ENCODE measurements at places on chromosomes 7 and 10.

- no peak for DNase-seq
These were observed 195.8 kb downstream of the RPS24 start for GRCh38 chr10:78229489-78229888.

DNA sequence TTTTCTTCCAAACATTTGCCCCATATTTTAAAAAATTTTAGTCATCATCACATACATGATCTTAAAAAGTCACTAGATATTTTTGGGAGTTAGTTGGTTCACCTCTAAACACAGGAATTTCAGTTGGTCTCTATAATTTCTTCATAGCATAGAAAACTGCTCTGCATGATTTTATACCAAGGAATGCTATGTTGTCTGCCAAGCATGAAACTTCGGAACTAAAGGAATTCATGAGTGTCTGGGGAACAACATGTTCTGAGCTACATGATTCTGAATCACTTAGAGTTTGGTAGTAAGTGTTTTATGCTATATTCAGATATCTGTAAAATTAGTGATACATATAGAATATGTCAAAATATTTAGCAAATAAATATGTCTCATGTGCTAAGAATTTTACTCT, 957.8 kb downstream of the GATA3 start:
- peak; percentile 21 for DNase-seq

- no peak for DNase-seq
These were observed 109.6 kb downstream of the TMEM130 start for GRCh38 chr7:98760201-98760651.

GRCh38 chr10:84811113-84811512, 482.7 kb downstream of the CCSER2 start:
- no peak for DNase-seq

GRCh38 chr7:132872034-132872433, 209.9 kb downstream of the CHCHD3 start:
- no peak for DNase-seq

DNA sequence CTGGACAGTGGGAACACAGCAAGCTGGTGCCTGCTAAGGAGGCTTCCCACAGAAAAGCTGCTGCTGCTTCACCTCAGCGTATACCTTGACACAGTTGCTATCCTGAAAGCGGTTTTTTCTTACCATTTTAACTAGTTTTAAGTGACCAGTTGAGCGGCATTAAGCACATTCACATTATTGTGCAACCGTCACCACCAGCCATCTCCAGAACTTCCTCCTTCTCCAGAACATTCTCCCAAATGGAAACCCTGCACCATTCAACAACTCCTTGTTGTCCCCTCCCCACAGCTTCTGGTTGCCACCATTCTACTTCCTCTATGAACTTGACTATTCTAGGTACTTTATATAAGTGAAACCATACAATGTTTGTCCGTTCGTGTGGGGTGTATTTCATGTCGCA, 169.9 kb downstream of the SNX10 start:
- no peak for DNase-seq

- DNase-seq: no peak
These were observed 22.0 kb downstream of the SORCS3 start for GRCh38 chr10:104663076-104663475.

- DNase-seq: no peak
These were observed 895 bp upstream of the ZNF804B start for GRCh38 chr7:88758381-88759229.

DNA sequence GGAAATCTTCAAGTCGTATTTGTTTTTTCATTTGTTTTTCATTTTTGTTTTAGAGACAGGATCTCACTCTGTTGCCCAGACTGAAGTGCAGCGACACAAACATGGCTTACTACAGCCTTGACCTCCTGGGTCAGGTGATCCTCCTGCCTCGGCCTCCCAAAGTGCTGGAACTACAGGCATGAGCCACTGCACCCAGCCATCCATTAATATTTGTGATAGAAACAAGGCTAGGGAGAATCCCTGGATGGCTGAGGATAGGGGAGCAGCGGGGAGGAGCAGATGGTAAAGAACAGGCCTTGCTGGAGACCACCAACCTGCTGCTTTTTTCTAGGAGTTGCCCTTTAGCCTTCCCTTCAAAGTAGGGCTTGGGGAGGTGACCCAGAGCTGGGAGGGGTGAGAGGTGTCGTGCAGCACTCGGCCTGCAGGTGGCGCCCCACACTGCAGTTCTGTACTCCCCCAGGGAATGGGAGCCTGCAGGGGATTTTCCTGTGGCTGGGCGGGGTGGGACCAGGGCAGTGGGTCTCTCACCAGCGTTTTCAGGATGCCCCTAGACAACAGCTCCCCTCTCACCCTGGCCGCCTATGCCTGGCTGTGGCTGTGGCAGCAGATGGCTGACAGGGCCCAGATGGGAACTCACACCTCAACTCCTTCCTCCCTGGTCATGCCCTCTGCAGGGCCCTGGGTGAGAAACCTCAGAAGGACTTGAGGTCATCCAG, 12.6 kb upstream of the CDH23 start:
- peak; percentile 82 for DNase-seq

DNA sequence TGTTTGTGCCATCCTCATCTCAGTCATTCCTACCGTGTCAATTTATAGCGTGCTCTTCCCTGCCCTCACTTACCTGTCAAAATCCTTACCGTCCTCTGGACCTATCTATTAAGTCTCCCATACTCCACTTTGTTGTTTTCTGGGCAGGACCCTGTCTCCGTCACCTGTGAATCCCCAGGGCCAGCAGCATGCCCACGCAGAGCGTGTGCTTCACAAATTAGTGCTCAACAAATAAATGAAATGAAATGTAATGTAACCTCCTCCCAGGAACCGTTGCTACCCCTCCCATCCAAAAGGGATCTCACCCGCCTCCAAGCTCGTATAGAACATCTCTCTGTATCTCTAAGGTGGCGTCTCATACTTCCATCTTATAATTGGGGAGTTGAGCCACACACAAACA, 589.9 kb upstream of the MGMT start:
- DNase-seq: no peak

DNA sequence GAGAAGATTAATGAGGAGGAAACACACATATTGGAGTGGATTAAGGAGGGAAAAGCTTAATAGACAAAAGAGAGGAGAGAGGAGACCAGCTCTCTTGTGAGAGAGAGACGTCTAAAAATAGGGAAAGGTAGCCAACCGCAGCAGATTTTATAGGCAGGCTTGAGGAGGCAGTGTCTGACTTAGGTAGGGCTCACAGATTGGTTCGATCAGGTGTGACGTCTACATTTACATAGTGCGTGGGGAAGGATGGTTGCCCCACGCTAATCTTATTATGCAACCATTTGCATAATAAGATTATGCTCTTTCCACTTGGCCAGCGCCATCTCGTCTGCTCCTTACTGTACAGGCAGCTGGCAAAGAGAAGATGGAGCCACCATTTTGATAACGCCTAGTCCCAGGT, 122.0 kb downstream of the MARCHF5 start:
- no peak for DNase-seq

DNA sequence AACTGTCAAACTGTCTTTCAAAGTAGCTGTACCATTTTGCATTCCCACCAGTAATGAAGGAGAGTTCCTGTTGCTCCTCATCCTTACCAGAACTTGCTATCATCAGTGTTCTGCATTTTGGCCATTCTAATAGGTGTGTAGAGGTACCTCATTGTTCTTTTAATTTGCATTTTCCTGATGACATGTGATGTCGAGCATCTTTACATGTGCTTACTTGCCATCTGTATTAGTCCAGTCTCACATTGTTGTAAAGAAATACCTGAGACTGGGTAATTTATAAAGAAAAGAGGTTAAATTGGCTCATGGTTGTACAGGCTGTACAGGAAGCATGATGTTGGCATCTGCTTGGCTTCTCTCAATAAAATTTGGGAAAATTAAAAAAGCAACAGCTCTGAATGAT, 38.7 kb upstream of the EEPD1 start:
- DNase-seq: no peak

- peak; percentile 20 for DNase-seq
These were observed 52.3 kb downstream of the GLRX3 start for GRCh38 chr10:130188195-130189175.

GRCh38 chr10:95664543-95664942, 8.0 kb upstream of the ALDH18A1 start:
- DNase-seq: no peak

DNA sequence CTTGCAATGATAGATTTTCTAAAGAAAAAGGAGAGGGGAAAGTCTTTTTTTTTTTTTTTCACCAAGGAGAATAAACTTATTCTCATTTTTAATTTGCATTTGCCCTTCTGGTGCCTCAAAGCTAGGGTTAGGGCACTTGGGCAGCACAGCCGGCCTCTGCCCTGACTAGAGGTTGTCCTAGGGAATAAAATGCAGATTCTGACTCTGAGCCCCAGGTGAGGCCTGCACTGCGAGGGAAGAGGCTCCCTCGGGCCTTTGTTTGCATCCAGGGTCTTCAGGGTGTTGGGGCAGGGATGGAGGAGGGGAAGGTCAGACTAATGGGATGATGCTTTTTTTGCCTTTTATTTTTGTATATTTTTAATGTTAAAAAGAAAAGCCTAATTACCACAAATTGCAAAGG, 7.8 kb downstream of the MYL7 start:
- no peak for DNase-seq

DNA sequence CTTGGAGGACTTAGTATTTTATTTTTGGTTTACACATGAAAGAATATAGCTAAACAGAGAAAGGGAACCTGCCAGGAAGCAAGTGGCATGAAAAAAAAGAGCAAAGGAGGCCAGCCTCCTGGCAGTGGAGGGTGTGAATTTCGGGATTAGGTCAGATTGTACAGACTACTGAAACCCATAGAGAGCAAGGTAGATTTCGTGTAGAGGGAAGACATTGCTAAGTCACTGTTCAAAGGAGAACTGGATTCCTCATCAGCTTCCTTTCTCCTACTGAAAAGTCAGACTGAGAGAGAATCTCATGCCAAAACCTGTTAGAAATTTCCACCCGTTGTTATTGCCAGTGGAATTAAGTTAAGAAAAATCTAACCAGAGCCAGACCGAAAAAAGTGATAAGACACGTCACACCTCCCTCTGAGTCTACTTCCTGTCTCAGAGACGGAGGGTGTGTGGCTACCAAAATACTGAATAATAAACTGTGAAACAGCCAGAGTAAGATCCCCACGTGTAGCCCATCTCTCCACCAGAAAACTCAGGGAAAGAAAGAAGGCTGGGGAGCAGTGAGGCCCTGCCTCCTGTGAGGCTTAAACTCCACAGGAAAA, 118.8 kb downstream of the SKIDA1 start:
- no peak for DNase-seq

- no peak for DNase-seq
These were observed 112.2 kb upstream of the LRGUK start for GRCh38 chr7:134014935-134015334.

GRCh38 chr10:80498078-80498832, 39.4 kb upstream of the SH2D4B start:
- no peak for DNase-seq

- DNase-seq: no peak
These were observed 222.2 kb upstream of the NRP1 start for GRCh38 chr10:33556620-33557019.

DNA sequence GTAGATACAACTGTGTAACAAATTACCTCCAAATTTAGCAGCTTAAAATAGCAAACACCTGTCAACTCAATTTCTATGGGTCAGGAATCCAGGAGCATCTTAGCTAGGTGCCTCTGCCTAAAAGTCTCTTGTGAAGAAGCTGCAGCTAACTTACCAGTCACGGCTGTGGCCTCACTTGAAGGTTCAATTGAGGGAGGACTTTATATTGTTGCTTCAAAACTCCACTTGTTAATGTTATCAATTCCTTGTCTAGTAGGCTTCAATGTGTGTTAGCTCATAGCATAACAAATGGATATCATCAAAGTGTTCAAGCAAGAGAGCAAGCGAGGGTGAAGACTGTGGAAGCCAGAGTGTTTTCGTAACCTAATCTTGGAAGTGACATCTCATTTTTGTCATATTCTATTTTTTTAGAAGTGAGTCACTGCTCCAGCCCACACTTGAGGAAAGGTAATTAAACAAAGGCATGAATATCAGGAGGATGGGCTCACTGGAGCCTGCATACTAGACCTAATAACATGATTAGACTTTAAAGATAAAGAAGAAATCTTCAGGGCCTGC, 172.9 kb downstream of the SPAG6 start:
- DNase-seq: no peak

DNA sequence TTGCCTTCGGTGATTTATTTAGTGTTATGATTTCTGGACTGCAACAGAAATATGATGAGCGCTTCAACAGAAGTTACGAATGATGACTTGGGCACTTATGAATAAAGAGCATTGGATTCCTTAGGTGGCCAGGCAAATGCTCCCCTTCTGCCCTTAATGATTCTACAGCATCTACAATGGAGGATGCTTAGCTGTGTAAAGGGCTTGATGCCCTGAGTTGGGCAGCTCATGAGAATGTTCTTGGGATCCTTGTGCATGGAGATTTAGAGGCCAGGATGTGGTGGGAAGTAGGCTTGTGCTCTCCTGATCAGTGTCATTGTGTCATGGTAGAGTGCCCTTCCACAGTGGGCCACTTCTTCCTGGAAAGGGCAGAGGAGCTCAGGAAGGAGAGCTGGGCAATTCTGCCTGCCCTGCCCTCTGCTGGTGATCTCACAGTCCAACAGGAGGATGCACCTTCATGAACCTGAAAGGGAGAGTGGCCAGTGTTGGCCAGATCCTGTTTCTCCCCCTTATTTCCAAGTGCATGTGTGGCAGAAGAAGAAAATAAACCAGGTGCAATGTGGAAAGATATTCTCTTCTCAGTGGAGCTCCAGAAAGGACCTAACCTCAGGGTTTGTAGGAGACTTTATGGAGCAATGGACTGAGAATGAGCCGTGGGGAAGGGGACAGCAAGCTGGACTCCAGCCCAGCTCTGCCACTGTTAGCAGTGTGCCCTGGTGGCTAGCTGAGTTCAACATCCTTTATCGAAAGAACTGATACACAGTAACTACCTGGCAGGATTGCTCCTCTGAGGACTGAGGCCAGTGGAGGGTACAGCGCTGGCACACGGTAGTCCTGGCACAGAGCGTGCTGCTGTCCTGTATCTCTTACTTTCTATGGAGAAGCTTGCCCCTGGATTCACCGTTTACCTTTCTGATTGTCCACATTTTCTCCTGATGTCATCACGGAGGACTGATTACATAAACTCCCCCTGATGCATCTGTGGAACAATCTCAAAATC, 182.9 kb downstream of the BMPER start:
- DNase-seq: no peak

- DNase-seq: peak; percentile 14
These were observed 165.3 kb downstream of the WNT2 start for GRCh38 chr7:117157241-117158209.

GRCh38 chr10:75202321-75203045, 8.1 kb upstream of the VDAC2 start:
- peak; percentile 45 for DNase-seq

DNA sequence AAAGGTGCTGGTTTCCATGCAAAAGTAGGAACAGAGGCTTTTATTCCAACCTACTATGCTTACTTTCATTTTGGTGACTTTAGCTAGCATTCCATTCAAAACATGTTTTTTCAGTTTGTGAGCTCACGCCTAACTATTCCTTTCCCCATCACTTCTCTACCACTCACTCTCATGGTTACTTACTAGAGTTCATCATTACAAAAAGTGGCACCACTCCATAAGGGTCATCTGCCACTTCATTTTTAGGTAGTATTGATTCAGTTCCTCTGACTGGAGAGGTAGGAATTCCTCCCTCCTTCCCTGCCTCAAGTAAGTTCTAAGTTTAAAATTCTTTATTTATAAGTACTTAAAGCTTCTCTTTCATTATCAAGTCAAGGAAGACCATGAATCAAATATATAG, 543.1 kb downstream of the HTR7 start:
- DNase-seq: no peak

- DNase-seq: peak; percentile 94
These were observed at the start of gene ING3 for GRCh38 chr7:120950539-120951308. Gene ING3, plus strand, starts transcription at chr7:120950777. Its CDS starts 120 bp downstream, at chr7:120950897.

- no peak for DNase-seq
These were observed 100.9 kb downstream of the TES start for GRCh38 chr7:116311259-116311658.

GRCh38 chr7:44132039-44132438, 8.7 kb upstream of the POLD2 start:
- DNase-seq: no peak
